ENCODE measurements at places on chromosomes 7 and 10.
A peak's percentile ranks its signal among the peaks of the same experiment; 100 is the strongest.

GRCh38 chr7:159280008-159280407 lies 135.3 kb upstream of the VIPR2 start:
- no peak for DNase-seq

DNA sequence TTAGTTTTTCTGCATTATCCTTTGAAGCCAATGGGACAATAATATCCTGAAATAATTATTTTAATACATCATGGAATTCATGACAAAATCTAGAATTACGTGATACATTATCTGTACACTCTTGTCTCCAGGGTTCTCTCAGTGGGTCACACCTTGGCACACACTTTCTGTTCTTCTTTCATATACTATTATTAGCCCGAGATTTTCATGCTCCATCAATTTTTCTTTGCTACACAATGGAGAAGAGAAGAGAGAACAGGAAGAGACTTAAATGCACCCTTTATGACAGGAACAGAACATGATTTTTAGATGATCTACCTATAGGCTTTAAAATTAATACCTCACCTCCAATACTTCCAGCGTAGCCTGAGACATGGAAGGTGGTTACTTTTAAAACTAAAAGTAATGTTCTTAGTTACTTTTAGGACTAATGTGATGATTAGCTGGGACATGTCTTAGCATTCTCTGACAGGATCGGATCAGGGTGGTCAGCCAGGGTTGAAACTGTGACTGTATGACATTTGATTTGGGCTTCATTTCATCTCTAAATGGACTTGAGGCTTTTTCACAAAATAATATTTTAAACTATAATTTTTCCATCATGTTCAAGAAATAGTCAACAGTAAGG lies 148.2 kb upstream of the WNT16 start:
- no peak for DNase-seq

GRCh38 chr7:12771378-12771877 lies 84.0 kb downstream of the ARL4A start:
- DNase-seq = peak; percentile 95

DNA sequence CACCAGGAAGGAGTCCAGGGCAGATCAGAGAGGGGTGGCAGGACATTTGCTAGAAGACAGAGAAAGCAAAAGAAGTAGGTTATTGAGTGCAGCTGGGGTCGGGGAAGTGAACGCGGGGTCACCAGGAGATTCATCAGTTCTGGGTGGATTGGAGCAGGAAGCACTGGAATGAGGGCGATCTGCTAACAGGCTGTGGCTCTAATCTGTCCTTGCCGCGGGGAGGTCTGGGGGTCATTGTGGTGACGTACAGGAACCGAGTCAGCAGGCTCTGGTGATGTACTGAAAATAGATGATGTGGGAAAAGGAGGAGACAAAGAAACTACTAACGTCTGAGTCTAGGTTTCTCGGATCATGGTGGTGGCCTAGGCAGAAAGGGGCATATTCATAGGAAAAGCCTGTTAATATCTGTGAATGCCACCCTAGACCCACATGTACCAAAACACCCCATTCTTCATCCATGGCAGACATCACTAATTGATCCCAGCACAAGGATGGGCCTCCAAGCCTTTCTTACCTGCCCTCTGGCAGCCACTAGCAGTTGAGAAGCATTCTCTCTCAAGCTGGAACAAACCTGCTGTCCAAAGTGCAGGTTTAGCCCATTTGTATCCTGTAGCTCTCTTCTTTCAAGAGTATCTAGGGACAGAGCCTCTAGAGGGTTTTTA lies 134.5 kb downstream of the C10orf105 start:
- no peak for DNase-seq

GRCh38 chr10:55629793-55630490 lies 731.1 kb downstream of the ZWINT start:
- peak; percentile 12 for DNase-seq
